Testis (tissue), 5 donors: ENCODE measurements at places on chromosomes 7 and 10. TPM values are rescaled to one million over a fixed set of nuclear protein-coding genes. Genes with fewer than 3 reads are reported as not detected.

DNA sequence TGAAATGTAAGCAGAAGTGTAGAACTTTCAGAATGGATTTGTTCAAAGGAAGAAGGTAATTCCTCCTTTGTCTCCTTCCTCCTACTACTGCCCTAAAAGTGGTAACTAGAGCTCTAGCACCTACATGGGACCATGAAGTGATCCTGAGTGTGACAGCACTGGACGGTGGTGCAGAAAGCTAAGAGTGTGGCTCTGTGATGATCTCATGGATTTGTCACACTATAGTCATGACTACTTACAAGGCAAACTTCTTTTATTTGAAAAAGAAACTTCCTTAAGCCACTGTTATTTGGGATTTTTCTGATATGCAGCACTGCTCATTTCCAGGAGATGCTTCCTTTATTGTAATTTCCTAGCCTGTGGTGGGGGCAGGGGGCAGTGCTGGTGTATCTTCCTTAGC is 5.8 kb upstream of the FHIP2A start:
- DNase-seq, result no peak

- no peak for DNase-seq
Measured at GRCh38 chr7:128878226-128879105, 15.8 kb downstream of the ATP6V1F start.

DNA sequence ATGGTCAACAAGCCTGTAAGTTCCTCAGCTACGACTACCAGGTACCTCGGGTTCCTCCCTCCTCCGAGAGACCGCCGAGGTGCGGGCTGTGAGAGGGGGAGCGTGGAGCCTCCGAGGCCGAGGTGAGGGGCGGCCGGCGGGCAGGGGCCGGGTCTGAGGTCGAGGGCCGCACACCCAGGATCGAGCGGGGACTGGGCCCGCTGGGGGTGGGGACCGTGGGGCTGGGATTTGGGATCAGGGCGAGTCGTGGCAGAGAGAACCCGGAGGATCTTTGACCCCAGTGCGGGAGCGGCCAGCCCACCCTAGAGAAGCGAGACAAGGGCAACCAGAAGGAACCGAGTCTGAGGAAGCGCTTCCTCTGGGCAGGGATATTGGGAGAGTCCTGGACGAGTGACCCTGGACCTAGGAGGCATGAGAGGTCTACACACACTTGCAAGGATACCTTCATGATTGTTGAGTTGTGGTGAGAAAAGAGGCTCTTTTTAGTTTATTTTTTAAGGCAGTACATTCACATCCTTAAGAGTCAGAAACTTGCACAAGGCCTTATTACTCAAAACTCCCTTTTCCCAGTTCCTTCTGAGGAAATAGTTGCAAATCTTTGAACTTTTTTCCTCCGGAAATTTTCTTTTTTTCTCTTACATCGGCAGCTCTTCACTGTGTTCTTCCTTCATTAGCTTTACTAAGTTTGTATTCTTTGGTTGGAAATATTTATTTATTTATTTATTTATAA is 395 bp downstream of the ZNF487 start:
- DNase-seq, result no peak

Gene EVX1
- total RNA-seq, result 0.25 TPM

Gene C10orf143
- total RNA-seq, result 3.7 TPM
